ENCODE measurements at places on chromosomes 1 and 21. TPM values are rescaled to one million over a fixed set of nuclear protein-coding genes. Genes with fewer than 3 reads are reported as not detected.

Gene DNM3
- total RNA-seq: 1.4 TPM

Gene SMIM1
- total RNA-seq: 1.1 TPM

Gene PCBP3
- total RNA-seq: 0.86 TPM

Gene RIIAD1
- total RNA-seq: not detected

Gene LRRC39
- total RNA-seq: 0.57 TPM

Gene DPT
- under 0.01 TPM for total RNA-seq

Gene TAL1
- total RNA-seq: under 0.01 TPM

Gene C1QTNF12
- 0.44 TPM for total RNA-seq

Gene LHX4
- 0.14 TPM for total RNA-seq

Gene OXCT2
- 0.29 TPM for total RNA-seq

Gene UBE2U
- total RNA-seq: 0.29 TPM

Gene PRDM16
- 1.3 TPM for total RNA-seq

Gene CCDC17
- 1.1 TPM for total RNA-seq

Gene LCE1F
- total RNA-seq: not detected

Gene ITPKB
- total RNA-seq: 1.8 TPM

Gene CELA2B
- total RNA-seq: not detected

Gene SYT14
- 1.8 TPM for total RNA-seq
